Epithelial cell of alveolus of lung (primary cell): ENCODE measurements at places on chromosomes 16 and 17. TPM values are rescaled to one million over a fixed set of nuclear protein-coding genes. Genes with fewer than 3 reads are reported as not detected.

Gene CHST6
- 0.24 and 1.7 TPM in 2 replicates for total RNA-seq

Gene CDH1
- total RNA-seq, result 1.8 and 16.7 TPM in 2 replicates

Gene DNAAF8
- total RNA-seq, result under 0.01 and 0.08 TPM in 2 replicates

Gene ITGAL
- not detected in 2 replicates for total RNA-seq

Gene COASY
- 31.4 and 41.8 TPM in 2 replicates for total RNA-seq

Gene KIF19
- total RNA-seq, result 0.26 and 0.56 TPM in 2 replicates

Gene MYH13
- not detected in 2 replicates for total RNA-seq

Gene CAMTA2
- total RNA-seq, result 8.9 and 20.3 TPM in 2 replicates
